ENCODE measurements at places on chromosomes 7 and 10. TPM values are rescaled to one million over a fixed set of nuclear protein-coding genes. Genes with fewer than 3 reads are reported as not detected.

GRCh38 chr7:152145853-152146466, 120.5 kb downstream of the GALNT11 start:
- no peak overlapping the region for H3K4me3 ChIP-seq
- H3K4me1 ChIP-seq, result peaks cover 18% of the 10 kb centered on the region
- DNase-seq, result no peak
- H3K36me3 ChIP-seq, result peaks cover 76% of the 10 kb centered on the region
- no peaks in the 10 kb centered on the region for H3K27me3 ChIP-seq
- no peak overlapping the region for H3K27ac ChIP-seq

PSMA2 gene
- total RNA-seq, result 208 TPM

DNA sequence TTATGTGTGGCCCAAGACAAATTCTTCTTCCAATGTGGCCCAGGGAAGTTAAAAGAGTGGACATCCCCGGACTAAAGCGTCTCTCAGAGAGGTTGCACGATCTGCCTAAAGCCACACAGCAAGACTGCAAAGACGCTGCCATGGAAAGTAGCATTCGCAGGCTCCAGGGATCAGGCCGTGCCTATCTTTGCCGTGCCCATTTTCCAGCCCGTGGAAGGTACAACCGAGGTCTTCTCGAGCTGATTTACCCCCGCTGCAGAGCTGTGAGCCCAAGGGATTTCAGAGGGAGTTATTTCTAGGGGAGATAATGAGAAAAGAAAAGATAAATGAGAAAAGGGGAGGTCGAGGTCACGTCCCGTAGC, 1.0 kb upstream of the NYAP1 start:
- no peak for DNase-seq
- peaks cover 20% of the 10 kb centered on the region for H3K4me1 ChIP-seq

DNA sequence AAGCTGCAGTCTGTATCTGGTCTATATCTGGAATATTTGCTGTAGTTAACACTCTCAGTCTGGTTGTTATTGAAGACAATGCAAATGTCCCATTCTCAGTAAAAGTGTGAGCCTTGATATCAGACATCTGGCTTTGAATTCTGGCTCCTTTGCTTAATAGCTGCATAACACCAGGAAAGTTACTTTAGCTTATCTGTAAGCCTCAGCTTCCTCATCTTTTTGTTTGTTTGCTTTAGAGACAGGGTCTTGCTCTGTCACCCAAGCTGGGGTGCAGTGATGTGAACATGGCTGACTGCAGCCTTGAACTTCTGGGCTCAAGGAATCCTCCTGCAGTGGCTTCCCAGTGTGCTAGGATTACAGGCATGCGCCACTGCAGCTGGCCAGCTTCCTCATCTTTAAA, 41.3 kb downstream of the CNNM2 start:
- DNase-seq, result no peak
- no peaks in the 10 kb centered on the region for H3K27me3 ChIP-seq
- no peak overlapping the region for H3K27ac ChIP-seq
- no peaks in the 10 kb centered on the region for H3K4me1 ChIP-seq
- H3K4me3 ChIP-seq, result no peak overlapping the region

DNA sequence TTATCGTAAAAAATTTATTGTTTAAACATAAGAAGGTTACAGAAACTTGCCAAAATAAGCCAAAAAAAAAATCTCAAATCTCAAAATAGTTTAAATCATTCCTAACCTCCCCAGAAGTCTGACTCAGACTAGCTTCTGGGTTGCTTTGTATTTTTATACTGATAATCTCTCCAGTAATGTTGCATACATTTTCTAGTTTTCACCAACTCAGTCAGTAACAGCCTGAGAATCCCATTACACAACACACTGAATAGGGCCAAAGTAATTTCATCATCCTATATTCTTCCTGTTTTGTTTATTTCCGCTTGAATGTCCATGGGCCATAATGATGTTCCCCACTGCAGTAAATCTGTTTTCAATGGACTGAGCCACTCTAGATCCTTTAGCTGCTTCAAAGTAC, 478.5 kb downstream of the GPAM start:
- H3K36me3 ChIP-seq, result no peaks in the 10 kb centered on the region
- no peak overlapping the region for H3K4me3 ChIP-seq
- no peak overlapping the region for H3K27ac ChIP-seq
- no peaks in the 10 kb centered on the region for H3K4me1 ChIP-seq

Measured in thymus (tissue), 14 donors.